ENCODE measurements at places on chromosomes 4 and X.

DNA sequence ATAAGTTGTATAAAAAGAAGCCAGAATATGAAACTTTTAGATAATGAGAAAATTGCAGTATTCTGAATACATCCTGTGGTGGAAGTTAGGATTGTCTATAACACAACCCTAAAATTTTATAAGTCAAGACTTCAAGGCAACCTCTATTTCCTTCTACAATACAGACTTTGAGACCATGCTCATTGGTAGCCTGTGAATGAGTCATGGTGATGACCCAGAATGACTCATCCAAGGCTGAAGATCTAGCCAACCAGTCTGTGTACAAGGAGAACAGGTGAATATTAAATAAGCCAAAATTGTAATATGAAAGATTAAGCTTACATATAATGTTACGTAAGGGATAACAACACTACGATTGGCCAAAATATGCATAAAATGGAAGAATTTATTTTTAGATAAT lies 475.9 kb upstream of the GALNT7 start:
- no peak for DNase-seq

DNA sequence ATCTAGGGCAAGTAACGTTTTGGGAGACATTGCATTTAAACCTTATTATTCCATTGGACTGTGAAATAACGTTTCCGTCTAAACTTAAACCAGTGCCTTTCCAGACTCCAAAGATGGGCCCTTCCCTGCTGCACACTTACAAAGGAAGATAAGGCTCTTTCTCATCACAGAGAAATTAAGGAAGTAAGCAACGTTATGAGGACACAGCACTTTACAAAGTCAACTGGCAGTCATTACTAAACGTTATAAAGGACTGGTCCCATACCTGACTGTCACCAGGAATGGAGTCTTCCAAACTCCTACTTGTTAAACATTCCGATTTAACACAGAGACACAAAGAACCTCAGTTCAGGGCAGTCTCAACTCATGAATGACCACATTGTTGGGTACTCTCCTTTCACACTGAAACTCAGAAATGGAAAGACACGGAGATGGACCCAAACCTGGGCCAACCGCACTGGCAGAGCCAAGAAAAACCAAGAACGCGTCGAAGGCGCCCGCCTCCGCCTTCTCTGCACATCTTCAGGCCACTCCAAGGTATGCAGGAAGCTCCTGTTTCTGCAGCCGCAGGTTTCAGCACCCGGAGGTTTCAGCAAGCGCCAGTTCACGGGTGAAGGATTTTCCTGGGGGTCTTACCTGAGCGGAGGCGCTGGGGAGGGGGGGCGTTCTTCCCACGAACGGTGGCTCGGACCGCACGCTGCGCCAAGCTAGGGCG lies 670 bp downstream of the PAPSS1 start:
- no peak for DNase-seq

- DNase-seq, result no peak
Measured at GRCh38 chr4:153297116-153297515, 47.4 kb upstream of the MND1 start.

DNA sequence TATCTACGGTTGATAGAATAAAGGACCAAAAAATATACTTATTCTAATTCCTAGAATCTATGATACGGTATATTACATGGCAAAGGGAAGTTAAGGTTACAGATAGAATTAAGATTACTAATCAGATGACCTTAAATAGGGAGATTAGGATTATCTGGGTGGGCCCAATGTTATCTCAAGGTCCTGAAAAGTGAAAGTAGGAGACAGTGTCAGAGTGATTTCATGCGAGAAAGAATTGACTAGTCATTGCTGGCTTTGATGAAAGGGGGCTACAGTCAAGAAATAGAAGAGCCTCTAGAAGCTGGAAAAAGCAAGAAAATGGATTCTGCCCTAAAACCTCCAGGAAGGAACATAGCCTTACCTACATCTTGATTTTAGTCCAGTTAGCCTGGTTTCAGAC lies 176.9 kb upstream of the PPP1R2C start:
- no peak for DNase-seq

- no peak for DNase-seq
Measured at GRCh38 chr4:106238820-106239420, 77.1 kb downstream of the TBCK start.

DNA sequence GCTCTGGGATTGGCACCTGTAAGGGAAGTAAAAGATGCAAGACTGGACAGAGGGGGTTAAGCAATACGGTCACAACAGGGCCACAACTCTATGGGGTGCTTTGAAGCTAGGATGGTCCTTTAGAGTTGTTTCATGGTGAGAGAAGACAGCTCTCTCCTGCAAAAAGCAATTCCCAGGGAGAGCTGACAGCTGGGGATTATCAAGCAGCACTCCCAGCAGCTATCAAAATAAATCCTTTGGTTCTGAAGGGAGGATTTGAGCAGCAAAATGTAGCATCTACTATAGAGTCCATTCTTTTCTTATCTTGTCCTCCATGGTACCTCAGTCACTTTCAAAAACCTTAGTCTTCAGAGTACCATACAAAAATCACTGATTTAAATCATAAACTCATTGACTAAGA lies 35.1 kb upstream of the AP1AR start:
- no peak for DNase-seq

DNA sequence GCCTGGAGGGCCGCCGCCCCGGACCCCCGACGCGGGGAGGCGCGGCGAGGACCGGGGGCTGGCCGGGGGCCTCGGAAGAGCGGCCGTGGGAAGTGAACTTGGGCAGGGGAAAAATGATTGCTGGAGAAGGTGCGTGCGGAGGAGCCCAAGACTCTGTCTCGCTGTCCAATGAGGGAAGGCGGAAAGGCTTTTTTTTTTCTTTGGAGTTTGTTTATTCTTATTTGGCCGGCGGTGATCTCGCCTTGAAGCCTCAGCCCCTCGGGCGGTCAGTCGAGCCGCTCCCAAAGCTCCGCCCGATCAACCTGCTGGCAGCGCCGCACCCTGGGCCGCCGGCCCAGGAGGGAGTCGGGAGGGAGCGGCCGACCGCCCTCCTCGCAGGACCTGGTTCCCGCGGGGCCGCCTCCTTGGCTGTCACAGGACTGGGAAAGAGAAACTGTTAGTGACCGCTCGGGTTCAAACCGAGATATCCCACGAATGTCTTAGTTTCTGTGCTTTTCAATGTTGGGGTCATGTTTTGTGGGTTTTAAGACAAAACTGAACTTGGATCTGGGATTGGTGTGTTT lies 2.5 kb downstream of the CPEB2 start:
- peak; percentile 33 for DNase-seq

GRCh38 chrX:15497865-15498264 lies 2.7 kb upstream of the BMX start:
- DNase-seq, result peak; percentile 33
